ENCODE measurements at places on chromosomes 11 and 22. TPM values are rescaled to one million over a fixed set of nuclear protein-coding genes. Genes with fewer than 3 reads are reported as not detected.

ARHGEF17 gene
- 23.4 TPM for polyA plus RNA-seq

RAPSN gene
- polyA plus RNA-seq: 0.05 TPM

LMO1 gene
- 0.30 TPM for polyA plus RNA-seq

ARHGAP8 gene
- 35.6 TPM for polyA plus RNA-seq

UPK3A gene
- 2.4 TPM for polyA plus RNA-seq

UBQLN3 gene
- not detected for polyA plus RNA-seq

OR52A1 gene
- 5.9 TPM for polyA plus RNA-seq

KRTAP5-2 gene
- not detected for polyA plus RNA-seq

RBMXL2 gene
- polyA plus RNA-seq: not detected

KCNQ1 gene
- polyA plus RNA-seq: 2.4 TPM

SMIM35 gene
- polyA plus RNA-seq: not detected

FJX1 gene
- polyA plus RNA-seq: 10.0 TPM

DCUN1D5 gene
- polyA plus RNA-seq: 76.1 TPM

OR8U1 gene
- polyA plus RNA-seq: not detected

ELFN2 gene
- 1.3 TPM for polyA plus RNA-seq

RNF141 gene
- 8.5 TPM for polyA plus RNA-seq
